ENCODE measurements at places on chromosomes 7 and 10.

GRCh38 chr7:101125989-101126650 is 784 bp upstream of the SERPINE1 start:
- DNase-seq = no peak

- no peak for DNase-seq
These were observed 100.3 kb downstream of the MCU start for GRCh38 chr10:72792288-72792687.

DNA sequence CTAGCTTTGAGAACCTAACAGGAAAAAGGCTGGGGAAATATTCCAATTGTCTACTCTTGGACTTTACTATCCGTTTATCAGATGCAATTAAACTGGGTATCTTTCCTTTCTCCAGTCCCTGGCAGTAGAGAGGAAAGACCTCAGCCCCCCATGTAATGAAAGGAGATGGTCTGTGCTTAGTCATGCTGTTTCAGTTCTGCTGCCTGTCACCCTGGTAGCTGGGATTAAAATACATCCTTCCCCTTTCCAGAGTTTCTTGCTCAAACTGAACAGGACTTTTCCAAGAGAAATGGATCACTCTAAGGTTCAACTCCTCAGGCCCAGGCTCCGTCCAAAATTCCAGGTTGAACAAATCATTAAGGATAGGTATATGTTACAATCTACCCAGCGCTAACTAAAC is 202.9 kb downstream of the PTEN start:
- DNase-seq = no peak

DNA sequence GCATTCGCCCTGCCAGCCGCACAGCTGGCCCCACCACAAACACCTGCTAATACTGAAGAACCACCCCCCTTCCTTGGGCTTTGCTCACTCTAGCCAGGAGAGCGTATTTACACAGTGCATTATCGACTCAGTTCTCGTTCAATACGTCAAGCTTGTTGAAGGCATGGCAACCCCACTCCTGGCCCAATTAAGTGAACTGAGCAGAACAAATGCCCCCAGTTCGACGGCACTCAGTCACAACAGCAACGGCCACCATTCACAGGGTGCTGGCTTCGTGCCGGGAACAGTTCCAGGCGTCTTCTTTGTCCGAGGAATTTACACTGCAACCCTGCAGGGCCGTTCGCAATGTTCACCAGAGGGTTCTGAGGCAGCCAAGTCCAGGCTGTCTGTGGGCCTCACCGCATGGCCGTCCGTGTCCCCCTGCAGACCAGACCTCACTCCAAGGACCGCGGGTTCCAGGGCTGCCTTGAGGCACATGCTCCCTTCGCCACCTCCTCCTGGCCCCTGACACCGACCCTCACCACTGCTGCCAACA is 175.3 kb downstream of the DIP2C start:
- DNase-seq = no peak

DNA sequence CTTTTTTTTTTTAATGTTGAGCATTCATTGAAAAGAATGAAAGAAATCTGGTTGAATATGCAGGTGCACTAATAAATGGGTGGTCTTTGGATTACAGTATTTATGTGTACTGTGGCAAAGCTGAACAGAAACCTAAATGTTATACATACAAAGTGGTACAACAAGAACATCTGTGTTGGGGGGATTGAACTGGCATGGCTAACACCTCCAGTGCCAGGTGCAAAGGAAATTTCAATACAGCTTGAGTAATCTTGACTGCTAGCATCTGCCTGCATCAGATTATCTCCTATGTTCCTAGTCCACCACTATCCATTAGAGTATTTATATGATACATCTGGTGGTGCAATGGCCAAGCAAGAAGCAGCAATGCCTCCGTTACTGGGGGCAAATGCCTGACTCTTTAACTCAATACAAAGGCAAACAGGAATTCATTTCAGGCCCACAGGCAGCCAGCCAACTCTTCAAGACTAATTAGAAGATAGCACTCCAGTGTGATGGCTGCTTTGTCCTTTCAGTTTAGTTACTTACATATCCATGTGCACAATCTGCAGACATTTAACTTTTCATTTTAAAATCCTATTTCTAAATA is 220.5 kb upstream of the ETV1 start:
- DNase-seq = no peak

DNA sequence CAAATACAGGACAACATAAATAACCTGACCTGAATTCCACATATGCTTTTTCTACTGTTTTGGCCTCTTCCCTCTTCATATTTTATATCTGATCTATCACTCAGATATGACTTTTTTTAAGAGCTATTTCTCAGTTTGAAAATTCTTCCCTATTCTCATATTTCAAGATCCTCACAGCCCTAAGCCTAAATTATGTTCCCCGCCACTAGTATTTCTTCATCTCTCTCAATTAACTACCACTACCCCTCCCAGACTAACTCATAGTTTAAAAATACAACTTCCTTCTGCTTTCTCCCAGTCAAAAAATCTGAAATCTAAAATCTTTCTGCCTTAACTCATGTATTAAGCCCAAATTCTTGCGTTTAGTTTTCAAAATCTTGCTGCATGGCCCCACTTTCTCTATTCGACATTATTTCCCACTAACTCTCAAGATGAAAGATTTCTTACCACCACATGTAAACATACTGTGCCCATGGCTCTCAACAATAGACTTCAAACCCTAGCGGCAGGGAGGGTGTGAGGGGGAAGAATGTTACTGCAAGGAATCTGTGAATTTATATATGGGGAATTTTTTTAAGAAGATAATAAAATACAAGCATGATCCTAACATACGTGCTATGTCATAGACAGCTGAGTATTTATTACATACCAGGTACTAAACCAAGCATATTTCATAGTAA is 64.6 kb downstream of the TFEC start:
- DNase-seq = no peak

DNA sequence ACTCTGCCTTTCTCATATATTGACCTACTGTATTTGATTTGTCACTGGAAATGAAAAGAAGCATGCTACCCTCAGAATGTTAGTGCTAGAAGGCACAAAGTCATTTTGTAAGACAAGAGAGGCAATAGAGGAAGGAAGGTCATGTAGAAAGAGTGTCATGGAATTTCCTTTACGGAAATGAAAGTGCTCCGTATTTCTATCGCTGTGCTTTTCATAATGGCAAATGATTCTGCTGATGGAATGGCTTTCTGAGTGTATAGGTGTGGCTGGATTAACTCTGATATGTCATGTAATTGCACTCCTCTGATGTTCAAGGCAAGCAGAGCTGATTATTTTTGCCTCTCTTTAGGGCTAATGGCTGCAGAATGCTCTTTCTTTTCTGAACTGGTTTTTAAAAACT is 15.5 kb upstream of the STEAP4 start:
- DNase-seq = no peak

DNA sequence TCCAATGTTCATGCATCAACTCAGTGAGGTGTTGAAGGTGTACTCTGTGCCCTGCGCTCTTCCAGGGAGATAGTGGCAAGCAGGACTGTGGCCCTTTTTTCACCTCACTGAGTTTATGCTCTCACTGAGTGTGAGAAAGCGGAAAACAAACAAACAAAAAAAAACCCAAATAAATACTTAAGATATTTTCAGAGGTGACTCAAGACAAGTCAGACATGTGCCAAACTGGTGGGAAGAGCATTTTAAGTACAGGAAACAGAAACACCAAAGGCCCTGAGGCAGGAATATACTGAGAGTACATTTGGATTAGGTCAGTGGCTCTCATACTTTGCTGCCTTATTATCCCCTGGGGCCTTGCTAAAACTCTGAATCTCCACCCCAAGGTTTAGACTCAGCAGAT is 111.9 kb upstream of the IGFBP3 start:
- DNase-seq = no peak

Data from activated naive CD4-positive, alpha-beta T cell treated with Interleukin-2 at 50 U/mL for 16 hours (primary cell).